ENCODE measurements at places on chromosomes 6 and 20. TPM values are rescaled to one million over a fixed set of nuclear protein-coding genes. Genes with fewer than 3 reads are reported as not detected.
A peak's percentile ranks its signal among the peaks of the same experiment; 100 is the strongest.

DNA sequence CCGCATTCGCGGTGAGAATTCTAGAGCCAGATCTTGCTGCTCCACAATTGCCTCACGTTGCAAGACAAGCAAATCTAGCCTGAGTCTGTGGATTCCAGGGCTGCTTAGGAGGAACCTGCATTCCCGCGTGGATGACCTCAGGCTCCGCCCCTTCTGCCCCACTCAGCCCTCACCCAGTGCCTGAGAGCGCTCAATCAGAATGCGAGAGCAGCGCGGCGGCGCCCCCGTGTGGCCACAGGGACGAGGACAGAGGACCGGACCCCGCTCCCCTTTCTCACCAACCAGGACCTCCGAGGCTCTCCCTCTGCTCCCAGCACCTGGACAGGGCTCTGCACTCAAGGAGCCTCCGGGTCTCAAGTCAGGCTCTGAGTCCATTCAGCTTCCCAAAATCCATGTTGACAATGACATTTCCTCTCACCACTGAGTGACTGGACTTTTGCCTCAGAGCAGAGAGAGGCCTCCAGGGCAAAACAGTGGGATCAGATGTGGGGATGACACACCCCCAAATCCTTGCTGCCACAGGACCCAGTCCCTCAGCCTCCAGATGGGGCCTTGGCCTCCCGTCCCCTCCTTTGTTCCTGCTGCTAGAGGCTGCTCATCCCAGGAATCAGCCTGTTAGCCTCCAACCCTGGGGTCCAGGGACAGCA is 52.0 kb downstream of the RPP21 start:
- no peak overlapping the region for H3K4me3 ChIP-seq
- H3K36me3 ChIP-seq, result no peaks in the 10 kb centered on the region
- H3K27me3 ChIP-seq, result peaks cover 49% of the 10 kb centered on the region
- H3K27ac ChIP-seq, result no peak overlapping the region
- DNase-seq, result no peak

Gene TMEM244
- not detected for total RNA-seq

Gene MUC22
- total RNA-seq, result not detected

DNA sequence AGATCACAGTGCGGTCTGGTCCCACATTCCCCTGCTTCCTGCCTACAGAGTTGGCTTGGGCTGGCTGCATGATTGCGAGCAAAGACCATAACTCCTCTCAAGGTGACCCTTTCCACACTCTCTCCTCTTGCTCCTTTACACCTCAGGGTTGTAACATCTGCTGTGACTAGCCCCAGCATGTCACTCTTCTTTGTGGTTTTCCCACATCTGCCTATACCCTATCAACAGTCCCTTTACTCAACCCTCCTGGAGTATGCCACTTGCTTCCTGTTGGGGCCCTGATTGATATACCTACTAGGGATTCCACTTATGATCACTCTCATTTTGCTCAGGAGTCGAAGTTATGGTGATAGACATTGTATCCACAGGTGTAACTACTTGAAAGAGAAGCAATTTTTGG is 58.9 kb upstream of the SGK1 start:
- H3K27me3 ChIP-seq, result no peaks in the 10 kb centered on the region
- no peak for DNase-seq
- H3K4me3 ChIP-seq, result no peak overlapping the region
- peaks cover 42% of the 10 kb centered on the region for H3K4me1 ChIP-seq
- H3K27ac ChIP-seq, result no peak overlapping the region

GRCh38 chr6:36875250-36875633 is 639 bp upstream of the PPIL1 start:
- DNase-seq, result no peak
- H3K4me3 ChIP-seq, result peak overlapping the region; percentile 78
- H3K36me3 ChIP-seq, result 0 out of 2 replicates have a peak, but pooled peaks cover 11% of the 10 kb centered on the region
- H3K27me3 ChIP-seq, result no peaks in the 10 kb centered on the region
